Endothelial cell of umbilical vein (primary cell): ENCODE measurements at places on chromosomes 12 and 14.

- no peak for DNase-seq
Measured at GRCh38 chr12:79059557-79059956, 195.0 kb downstream of the SYT1 start.

GRCh38 chr12:92414170-92415070 lies 268.8 kb upstream of the BTG1 start:
- peak; percentile 7 for DNase-seq

DNA sequence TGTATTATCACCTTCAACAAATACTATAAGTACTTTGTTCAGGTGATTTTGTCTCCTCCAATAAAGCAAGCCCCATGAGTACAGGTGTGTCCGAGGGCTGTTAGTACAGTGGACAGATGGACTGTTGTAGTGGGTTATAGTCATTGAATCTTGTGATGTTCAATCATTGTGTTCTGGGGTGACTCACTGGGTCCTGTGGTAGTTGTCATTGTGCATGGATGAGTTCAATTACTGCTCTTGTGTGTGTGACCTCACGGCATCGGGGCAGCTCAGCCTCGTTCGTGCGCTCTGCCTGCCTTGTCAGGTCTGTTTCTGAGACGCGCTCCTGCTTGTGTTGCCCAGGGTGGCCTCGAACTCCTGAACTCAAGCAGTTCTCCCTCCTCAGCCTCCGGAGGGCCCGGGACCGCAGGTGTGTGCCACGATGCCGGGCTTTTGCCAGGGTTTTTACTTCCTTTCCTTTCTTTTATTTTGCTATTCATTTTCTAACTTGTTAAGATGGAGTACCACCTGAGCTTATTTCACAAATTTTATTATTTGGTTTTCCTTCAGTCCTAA lies 72.2 kb downstream of the DDX51 start:
- no peak for DNase-seq

DNA sequence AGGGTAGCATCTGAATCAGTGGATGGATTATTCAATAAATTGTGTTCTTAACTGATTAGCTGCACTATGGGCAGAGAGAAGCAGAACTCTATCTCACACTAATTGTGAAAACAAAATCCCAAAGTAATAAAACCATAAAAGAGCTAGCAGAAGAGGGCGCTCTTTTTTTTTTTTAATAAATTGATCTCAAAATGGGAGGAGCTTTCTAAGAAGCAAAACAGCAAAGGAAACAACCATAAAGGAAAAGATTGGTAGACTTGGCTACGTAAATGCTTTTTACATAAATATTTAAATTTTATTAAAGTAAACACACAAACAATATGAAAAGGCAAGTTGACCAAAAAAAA lies 1.5 kb upstream of the TM7SF3 start:
- peak; percentile 60 for DNase-seq

DNA sequence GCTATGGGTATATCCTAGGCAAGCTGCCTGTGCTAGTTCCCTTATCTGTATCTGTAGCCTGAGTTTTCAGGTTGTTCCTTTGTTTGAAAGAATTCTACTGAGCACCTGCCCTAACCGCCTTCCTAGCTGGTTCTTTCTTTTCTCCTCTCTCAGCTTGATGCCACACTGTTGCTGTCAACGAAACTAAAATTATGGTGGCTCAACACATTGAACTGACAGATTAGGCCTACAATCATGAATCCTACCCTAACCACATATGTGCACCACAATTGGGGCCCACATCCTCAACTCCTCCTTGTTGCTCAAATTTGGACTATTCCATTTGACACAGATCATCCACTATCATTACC lies 36.2 kb upstream of the RESF1 start:
- DNase-seq = no peak

- DNase-seq = no peak
Measured at GRCh38 chr12:16603916-16604575, 1.9 kb downstream of the LMO3 start.

- DNase-seq = no peak
Measured at GRCh38 chr12:44582521-44582920, 293.6 kb downstream of the NELL2 start.

DNA sequence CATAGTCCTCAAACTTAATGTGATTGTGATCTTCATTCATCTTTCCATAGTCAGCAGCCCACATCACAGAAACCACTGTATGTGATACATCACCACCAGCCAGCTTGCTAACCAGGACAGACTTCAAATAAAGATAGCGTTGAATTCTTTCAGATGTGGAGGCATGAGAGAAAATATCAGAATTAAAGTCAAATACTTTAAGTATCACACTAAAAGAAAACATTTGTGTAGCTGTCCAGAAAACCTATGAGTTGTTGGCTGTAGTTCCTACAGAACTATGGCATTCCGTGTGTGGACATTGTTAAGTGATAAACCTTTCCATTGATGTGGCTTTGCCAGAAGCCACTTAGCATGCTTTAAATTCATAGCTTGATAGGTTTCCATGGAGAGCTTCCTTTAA lies 105.1 kb downstream of the LLPH start:
- no peak for DNase-seq

GRCh38 chr14:95516554-95517181 lies at the start of gene SYNE3:
Gene SYNE3 (minus strand): TSS chr14:95516650. CDS start chr14:95475821, 40,829 bp downstream.
- DNase-seq = no peak

DNA sequence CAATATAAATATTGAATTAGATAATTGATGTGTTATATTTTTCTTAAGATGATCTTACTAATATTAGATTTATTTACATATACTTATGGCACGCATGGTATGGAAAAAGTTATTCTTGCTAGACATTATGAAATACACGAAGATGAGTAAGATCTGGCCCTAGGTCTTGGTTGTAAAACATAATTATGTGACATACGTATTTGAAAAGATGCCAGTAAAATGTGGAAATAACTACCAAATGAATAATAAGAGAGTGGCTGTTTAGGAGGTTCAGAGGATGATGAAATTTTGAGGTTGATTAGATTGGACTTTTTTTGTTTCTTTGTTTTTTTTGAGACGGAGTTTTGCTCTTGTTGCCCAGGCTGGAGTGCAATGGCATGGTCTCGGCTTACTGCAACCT lies 41.3 kb downstream of the FANCM start:
- DNase-seq = no peak

- no peak for DNase-seq
Measured at GRCh38 chr14:71113376-71113775, 206.1 kb downstream of the PCNX1 start.

DNA sequence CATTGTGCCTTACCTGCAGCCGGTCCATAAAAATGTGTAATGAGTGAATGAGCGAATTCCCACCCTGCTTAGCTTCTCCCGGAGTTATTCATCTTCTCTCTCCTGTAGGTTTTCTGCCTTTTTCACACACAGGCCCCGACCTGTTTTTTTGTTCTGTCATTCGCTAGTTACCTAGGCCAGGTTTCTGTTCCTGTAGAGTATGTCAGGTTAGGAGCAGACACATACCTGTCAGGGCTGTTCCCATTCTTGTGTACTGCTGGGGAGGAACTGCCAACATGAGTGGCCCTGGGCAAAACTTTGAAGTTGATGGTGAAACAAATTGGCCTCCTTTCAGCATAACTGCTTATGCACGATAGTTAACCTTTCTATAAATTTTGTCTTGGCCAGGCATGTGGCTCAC lies 140.1 kb downstream of the SYNE2 start:
- DNase-seq = no peak

GRCh38 chr14:92679246-92679645 lies 69.2 kb downstream of the LGMN start:
- DNase-seq = no peak

DNA sequence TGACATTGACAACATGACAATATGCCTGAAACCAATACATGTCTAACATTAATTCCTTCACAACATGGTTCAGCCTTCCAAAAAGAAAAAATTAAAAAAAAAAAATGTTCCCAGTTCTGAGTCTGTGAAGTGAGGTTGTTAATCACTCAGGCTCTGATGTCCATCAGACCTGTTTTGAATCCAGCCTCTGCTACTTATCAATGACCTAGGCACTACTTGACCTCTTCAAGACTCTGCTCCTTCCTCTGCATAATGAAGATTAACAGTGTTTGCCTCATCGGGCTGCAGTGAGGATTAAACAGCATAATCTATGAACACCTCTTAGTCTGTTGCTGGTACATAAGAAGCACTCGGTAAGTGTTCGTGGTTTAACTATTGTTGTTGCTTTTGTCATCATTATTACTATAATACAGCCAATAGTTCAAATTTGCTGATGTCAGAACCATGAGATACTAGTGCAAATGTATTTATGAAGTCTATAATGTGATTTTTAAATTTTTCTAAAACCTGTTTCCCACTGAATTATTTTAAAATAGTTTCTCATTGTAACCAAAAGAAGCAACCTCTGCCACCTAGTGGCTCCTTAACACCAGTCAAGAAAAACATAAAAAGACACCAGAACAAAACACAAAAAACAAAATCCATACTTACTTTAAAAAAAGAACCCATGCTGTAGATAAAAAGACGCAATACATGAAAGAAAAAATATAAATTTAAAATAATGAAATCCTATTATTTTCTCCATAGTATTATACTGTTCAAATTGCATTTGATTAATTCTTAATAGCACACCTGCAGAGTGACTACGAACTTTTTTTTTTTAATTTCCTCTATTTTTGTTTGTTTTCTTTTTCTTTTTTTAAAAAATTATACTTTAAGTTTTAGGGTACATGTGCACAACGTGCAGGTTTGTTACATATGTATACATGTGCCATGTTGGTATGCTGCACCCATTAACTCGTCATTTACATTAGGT lies 20.3 kb upstream of the TMX1 start:
- DNase-seq = peak; percentile 45

DNA sequence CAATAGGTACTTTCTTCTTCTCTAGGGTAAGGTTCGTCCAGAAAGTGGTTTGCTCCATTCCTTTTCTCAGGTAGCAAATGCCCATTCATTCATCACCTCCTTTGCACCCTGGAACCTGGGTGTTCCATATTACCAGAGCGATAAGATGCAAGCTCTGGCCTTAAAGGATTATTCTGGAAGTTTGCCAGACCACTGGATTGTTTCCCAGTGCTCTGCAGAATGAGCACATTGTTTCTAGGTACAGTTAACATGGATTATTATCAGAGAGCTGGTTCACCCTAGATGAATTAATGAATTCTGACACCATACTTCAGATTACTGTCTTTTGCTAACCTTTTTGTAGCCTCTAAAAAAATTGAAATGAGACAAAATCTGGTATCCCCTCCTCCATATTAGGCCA lies 170.9 kb upstream of the BMP4 start:
- DNase-seq = peak; percentile 36

- no peak for DNase-seq
Measured at GRCh38 chr12:77835969-77836368, 5.3 kb downstream of the NAV3 start.

GRCh38 chr14:94635154-94635553 lies 23.0 kb downstream of the SERPINA3 start:
- DNase-seq = no peak

DNA sequence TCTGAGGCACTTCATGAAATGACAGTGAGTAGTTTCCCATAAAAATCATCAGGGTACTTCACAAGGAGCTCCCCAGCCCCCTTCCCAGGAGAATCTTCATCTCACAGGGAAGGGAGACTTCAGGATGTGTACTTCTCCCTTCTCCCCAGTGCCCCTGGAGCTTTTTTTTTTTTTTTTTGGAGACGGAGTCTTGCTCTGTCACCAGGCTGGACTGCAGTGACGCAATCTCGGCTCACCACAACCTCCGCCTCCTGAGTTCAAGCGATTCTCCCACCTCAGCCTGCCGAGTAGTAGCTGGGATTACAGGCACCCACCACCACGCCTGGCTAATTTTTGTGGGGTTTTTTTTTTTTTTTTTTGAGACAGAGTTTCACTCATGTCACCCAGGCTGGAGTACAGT lies 10.4 kb downstream of the ITPK1 start:
- no peak for DNase-seq

DNA sequence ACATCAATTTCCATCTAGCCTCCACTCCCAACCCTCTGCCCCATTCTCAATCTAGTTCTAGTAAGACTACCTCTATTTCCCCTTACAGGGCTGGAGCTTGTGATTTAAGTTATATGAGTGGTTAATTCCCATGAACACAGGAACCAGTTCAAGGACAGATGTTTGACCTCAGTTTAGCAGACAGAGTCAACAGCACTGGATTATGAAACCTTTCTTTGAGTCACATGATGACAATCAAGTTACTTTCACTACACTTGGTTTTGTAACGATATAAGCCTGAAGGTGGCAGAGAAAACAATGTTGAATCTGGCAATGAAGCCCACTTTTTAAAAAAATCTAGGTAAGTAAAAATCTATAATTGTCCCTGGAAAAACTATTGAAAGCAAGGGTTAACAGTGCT lies 1646.2 kb upstream of the FLRT2 start:
- DNase-seq = no peak

DNA sequence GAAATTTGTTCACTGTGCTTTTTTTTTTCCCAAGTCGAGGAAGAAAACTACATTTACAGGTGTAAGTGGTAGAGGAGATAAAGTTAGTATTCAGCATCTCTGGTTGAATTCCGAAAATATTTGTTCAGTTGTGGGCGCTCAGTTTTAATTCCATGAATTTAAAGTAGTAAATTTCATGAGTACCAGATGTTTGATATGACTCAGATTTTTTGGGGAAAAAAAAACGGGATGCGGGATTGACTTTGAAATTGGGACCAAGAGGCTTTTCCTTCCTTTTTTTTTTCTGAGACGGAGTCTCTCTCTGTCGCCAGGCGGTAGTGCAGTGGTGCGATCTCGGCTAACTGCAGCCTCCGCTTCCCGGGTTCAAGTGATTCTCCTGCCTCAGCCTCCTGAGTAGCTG lies 1.6 kb downstream of the TULP3 start:
- no peak for DNase-seq

GRCh38 chr12:10730559-10730958 lies 7.4 kb upstream of the YBX3 start:
- no peak for DNase-seq
